NK-92 treated with Interleukin-12 subunit alpha and Interleukin-12 subunit beta, amount 100 ng/mL, for 24 hours (cell line): ENCODE measurements at places on chromosomes 11 and 22.

DNA sequence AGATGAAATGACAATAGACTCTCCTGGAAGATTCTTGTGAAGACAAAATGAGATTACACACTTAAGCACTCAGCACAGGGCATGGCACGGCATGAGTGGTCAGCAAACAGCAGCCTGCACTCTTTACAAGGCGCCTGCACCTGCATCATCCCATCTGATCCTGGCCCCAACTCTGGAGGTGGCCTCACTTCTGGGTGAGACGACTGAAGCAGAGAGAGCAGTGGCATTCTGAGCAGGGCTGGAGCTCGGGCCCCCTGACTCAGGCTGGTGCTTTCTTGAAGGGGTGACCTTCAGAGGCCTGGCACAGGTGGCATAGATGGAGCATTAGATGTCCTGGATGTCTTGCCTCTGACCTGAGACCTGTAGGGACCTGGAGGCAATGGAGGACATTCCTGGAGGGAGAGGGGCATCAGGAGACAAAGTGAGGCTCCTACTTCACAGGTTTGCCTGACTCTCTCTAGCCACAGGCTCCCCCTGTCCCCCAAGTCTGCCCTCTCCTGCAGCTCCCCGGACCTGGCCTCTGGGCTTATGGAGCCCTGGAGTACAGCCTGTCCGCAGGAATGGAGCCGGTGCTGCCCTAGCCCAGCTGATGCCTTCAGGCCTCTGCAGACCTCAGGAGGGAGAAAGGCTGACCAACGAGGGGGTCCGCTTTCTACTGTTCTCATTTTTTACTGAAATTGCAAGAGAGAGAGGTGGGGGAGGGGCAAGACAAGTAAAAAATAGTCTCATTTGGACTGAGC lies 65.5 kb upstream of the THY1 start:
- DNase-seq, result no peak

DNA sequence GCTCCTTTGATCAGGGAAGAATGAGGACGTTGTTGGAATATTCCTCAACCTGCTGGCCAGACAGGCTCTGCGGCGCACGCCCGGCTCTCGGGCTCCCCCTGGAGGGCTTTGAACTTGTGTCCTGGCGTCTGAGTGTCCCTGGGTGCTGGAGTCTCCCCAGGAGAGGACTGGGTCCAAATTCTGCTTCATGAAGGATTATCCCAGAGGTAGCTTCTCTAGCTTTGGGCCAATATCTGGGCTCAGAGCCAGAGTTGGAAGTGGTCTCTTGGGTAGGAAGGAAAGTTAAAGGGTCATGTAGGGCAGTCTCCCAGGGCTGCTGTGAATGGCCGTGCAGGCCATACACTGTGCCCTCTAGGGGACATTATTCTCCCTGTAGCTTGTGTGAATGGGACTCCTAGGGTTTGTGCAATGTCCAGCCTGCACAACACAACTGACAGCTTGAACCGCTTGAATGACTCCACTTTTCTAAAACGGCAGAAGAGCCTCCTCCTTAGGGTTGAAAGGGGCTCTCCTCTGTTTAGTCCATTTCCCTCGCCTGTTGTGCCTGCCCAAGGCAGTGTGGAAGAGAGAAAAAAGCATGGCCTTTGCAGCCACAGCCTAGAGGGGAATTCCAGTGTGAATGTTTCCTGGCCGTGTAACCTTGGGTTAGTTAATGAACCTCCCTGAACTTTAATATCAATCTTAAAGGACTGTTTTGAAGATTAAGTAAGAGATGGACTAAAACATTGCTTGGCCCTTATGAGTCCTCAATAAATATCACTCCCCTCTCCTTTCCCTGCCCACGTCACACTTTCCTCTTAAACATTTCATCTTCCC lies 111.2 kb upstream of the THY1 start:
- peak; percentile 13 for DNase-seq

DNA sequence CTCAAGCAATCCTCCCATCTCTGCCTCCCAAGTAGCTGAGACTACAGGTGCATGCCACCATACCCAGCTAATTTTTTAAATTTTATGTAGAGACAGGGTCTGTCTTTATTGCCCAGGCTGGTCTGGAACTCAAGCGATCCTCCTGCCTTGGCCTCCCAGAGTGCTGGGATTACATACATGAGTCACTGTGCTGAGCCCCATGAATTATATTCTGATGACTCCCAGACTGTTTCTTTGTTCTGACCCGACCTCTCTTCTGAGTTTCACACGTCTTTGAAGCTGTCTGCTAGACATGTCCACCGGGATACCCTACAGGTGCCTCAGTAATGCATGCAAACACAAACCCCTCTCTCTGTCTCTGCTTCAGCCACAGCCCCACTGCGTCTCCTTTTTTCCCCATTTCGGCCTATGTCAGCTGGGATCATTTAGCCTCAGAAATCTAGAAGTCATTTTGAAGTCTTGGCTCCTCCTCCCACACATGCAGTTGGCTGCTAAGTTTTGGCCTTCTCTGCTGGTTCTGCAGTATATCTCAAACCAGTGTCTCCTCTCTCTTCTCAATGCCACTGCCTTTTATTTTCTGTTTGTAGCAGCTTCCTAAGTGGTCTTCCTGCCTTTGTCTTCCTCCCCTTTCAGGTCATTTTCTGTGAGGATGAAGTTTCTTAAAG lies 4.8 kb downstream of the VPS26B start:
- no peak for DNase-seq

DNA sequence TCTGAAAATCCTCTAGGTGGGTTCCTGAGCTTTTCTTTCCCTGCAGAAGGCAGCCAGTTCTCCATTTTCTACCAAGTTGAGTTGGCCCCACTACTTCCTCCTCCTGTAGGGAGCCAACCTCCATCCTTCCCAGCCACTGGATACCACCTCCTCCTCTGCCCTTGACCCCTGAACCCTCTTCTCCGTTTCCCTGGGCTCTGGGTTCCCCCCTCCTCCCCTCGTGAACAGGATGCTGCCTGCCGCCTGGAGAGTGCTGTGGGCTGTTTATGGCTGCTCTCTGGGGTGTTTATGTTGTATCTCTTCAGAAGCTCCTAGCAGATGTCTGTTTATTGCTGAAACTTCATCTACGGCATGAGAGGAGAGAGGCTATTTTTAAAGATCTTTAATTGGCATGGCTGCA lies 8.6 kb downstream of the MICAL2 start:
- no peak for DNase-seq

- no peak for DNase-seq
Measured at GRCh38 chr11:90753546-90753945, 530.7 kb upstream of the CHORDC1 start.

- peak; percentile 47 for DNase-seq
Measured at GRCh38 chr11:9573775-9574621, 528 bp downstream of the WEE1 start.

- no peak for DNase-seq
Measured at GRCh38 chr22:29443861-29444792, 5.7 kb downstream of the RFPL1 start.

DNA sequence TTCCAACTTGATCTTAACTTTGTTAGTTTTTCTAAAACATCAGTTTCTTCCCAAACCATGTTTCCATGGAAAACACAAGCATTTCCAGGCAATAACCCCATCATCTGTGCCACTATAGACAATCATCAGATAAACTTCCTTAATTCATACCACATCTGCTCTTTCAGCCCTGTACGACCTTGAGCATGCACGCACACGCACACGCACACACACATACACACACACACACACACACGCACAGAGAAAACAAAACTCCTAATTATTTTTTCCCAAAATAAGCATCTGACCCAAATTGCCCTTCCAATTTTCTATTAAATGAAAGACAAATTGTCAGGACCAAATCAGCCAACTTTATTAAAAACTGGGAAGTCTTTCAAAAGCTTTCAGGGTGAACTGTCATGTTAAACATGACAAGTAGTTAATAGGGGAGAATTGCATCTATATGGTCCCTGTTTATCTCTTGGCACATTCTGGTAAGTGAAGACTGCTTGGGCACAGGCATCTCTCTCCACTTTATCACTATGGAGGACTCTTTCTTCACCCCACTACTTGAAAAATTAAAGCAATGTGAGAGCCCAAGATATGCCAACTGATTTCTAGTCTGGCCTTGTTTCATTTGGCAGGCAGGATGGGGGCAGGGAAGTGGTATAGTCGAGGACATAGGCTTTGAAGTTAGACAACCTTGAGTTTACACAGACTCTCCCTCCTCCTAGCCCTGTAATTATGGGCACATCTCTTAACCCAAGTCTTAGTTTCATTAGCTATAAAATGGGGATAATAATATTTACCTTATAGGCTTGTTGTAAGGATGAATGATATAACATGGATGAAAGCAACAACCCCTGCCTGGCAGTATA lies 15.1 kb downstream of the ADM start:
- DNase-seq, result no peak

DNA sequence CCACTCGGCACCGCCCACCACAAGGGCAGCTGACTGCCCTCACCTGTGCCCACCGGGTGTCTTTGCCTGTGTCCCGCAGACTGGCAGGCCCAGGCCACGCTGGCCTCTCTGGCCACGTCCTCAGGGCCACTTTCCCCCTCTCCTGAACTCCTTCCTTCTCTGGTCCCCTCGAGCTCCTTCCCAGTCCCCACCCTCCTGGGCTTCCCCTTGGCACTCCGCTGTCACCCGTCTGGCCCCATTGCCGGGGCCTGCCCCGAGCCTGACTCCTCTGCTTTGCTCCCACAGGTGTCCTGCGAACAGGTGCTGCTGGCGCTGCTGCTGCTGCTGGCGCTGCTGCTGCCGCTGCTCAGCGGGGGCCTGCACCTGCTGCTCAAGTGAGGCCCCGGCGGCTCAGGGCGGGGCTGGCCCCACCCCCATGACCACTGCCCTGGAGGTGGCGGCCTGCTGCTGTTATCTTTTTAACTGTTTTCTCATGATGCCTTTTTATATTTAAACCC lies 14.2 kb downstream of the MCAT start:
- DNase-seq, result no peak

- no peak for DNase-seq
Measured at GRCh38 chr11:63603180-63603518, 11.1 kb downstream of the PLAAT3 start.

DNA sequence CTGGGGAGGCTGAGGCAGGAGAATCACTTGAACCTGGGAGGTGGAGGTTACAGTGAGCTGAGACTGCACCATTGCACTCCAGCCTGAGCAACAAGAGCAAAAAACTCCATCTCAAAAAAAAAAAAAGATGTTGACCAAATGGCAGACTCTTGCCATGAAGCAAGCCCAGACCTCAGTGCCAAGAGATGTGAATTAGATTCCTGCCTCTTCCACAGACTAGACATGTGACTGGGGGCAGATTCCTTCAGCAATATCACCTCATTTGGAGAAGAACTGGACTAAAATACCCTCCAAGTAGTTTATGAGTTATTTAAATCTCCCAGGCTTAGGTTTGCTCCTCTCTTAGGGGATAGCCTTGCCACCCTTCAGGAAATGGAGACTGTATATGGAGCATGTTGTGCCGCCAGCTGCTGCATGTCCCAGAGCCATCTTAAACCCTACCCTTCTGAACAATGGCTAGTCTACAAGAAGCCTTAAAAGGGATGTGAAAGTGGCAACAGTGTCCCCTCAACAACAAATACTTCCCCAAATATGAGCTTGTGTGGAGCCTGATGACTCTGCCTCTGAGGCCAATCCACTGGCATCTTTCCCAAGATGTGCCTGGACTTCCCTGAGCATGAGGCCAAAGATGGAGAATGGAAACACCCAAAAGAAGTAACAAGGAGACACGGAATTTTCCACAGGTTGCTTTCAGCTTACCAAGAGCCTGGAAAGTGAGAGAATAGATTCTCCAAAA lies 763 bp upstream of the MS4A7 start:
- DNase-seq, result no peak

- DNase-seq, result no peak
Measured at GRCh38 chr11:16925561-16926065, 88.6 kb downstream of the PLEKHA7 start.

GRCh38 chr22:49084206-49084605 lies 743.5 kb downstream of the BRD1 start:
- no peak for DNase-seq

DNA sequence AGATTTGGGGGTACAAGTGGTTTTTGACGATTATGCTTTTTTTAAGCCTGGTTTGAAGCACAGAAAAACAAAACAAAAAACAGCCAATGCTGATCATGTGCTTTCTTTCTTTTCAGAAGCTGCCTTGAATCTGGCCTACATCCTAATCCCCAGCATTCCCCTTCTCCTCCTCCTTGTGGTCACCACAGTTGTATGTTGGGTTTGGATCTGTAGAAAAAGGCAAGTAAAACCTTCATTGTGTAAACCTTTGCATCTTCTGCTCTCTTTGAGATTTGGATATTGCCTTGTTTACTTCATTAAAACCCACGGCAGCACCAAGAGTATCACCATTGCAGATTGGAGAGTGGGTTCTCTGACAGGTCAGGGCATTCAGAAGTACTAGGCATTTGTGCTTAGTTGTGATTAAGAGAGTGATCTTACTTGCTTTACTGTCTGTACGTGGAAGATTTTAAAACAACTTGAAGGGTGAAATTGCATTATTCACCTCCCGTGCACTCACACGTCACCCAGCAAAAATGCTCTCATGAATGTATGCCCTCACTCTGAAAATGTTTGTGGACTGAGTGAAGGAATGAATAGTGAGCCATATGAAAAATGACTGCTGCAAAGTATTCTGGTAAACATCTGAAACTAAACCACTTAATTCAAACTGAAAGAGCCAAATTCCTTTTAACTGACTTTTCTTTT lies 17.0 kb downstream of the LAYN start:
- DNase-seq, result no peak

- peak; percentile 61 for DNase-seq
Measured at GRCh38 chr22:21762712-21763581, 27.4 kb upstream of the YPEL1 start.

GRCh38 chr11:14393889-14394288 lies 34.9 kb upstream of the RRAS2 start:
- no peak for DNase-seq

- no peak for DNase-seq
Measured at GRCh38 chr11:45652781-45653180, 12.6 kb downstream of the CHST1 start.

DNA sequence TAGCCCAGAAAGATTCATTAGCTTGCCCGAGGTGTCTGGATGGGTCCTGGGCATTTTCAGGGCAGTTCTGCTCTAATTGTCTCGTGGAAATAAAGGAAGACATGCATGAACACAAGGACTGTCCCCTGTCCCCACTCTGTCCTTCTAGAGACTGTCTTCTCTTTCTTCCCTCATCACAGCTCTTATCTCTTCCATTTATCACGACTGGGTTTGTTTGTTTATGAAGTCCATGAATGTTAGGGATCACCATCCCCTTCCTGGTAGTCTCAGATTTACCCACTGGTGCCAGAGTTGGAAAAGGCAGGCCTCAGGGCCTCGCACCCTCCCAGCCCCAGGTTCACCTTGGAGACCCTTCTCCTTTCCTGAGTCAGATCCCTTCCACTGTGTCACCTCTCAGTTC lies 134.8 kb downstream of the PARVA start:
- DNase-seq, result no peak

DNA sequence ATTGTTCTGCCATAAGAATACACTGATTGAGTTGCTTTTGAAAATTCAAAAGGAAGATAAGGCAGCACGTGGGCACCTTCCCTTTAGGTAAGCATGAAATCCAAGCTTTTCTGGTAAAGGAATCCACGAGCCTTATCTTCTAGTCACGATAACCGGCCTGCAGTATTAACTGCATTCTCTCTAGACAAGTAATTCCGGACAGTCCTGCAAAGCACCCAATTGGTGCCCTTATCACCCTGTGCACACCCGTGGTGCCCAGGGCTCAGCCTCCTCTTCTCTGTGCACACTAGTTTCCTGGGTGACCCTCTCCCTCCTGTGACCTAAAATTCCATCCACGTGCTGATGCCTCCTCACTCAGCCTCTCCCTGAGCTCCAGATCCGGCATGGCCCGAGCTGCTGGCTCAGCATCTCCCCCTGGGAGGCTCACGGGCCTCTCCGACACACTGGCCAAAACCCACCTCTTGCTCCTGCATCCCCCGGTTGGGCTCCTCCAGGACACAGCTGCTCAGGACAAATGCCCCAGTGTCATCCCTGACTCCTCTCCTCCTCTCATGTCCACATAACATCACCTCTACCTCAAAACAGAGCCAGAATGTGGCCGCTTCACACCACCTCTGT lies 63.7 kb downstream of the PACSIN2 start:
- no peak for DNase-seq
